ENCODE measurements at places on chromosomes 2 and 18. TPM values are rescaled to one million over a fixed set of nuclear protein-coding genes. Genes with fewer than 3 reads are reported as not detected.

Gene ZBTB7C
- 95.0 TPM for total RNA-seq

Gene MATN3
- 11.4 TPM for total RNA-seq

Gene FOXD4L1
- total RNA-seq, result not detected

Gene REG1B
- 4.1 TPM for total RNA-seq

Gene PIEZO2
- total RNA-seq, result 27.7 TPM

Gene IL1B
- not detected for total RNA-seq

Gene TGFBRAP1
- 20.9 TPM for total RNA-seq

Gene NGEF
- total RNA-seq, result 47.6 TPM

Gene POTEC
- total RNA-seq, result not detected

Gene ZDBF2
- 13.8 TPM for total RNA-seq

Gene AQP12B
- total RNA-seq, result not detected

GRCh38 chr18:63646936-63647335 lies 2.9 kb upstream of the SERPINB4 start:
- DNase-seq, result no peak

DNA sequence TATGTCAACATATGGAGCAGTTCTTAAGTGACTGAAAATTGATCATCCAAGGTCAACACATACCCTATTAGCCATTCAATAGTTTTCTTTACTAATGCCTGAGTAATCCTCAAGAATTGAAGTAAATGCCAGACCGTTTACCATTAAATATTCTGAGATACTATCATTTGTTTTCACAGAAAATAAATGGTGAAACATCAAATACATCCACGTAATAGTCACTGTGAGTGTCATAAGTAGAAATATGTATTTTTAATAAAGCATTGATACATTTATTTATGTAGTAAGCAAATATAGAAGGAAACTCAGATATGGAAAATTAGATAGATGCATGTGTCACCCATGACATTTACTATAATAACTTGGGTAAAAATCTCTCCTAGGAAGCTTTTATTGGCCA lies 927.8 kb upstream of the NRXN1 start:
- no peak for DNase-seq

- no peak for DNase-seq
Observed at GRCh38 chr18:59690996-59691395, 6.2 kb downstream of the CCBE1 start.

- no peak for DNase-seq
Observed at GRCh38 chr18:77210249-77210648, 39.4 kb upstream of the GALR1 start.

- DNase-seq, result no peak
Observed at GRCh38 chr2:105538840-105539239, 140.0 kb upstream of the FHL2 start.

DNA sequence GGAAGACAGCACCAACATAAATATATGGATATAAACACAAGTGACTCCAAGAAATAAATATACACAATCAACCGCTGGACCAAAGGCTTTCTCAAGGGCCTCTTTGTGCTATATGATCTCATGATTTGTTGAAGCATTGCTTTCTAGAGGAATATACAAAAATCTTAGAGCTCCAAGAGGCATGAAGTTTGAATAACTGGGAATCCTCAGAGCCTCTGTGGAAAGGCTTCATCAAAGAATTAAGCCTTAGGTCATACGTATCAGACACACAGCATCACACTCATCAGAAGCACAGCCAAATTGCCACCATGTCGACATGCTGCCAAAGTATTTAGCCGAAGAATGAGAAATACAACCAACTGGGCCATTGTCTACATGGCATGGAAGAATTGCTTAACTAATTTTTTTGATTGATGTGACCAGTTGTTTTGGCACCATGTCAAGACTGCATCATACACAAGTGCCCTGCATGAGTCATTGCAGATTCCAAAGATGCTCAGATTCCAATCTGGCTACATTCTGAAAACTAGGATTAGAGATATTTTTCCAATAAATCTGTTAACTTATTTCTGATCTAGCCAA lies 860.6 kb upstream of the ZEB2 start:
- no peak for DNase-seq

- DNase-seq, result no peak
Observed at GRCh38 chr18:35345950-35346349, 1.7 kb upstream of the ZNF24 start.

GRCh38 chr2:78120275-78120674 lies 598.1 kb upstream of the LRRTM4 start:
- DNase-seq, result no peak

DNA sequence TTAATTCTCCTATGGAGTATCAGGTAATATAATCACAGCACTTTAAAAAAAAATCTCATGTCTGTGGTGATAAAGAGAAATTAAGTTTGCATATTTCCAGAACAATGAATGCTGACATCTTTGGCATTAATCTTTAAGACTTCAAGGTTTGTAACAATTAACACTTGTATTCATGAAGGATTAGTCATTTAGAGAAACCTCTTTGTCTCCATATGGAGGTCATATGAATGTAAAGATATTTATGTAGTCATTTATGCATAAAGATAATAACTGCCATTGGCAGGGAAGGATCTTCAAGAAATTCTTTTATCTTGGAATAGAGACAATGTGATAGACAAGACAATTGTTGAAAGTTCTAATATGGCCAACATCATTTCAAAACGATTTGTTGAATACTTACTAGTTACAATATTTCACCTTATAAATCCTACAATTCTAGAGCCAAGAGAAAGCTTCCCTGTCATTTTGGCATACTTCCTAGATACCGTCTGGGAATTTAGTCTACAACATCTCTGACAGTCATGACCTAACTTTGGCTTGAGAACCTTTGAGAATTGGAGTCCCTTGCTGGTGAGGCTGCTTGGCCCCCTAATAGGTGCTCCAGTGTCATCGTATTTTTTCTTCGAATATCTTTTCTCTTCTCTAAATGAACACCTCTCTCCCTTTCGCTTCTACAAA lies 33.6 kb downstream of the RASGRP3 start:
- DNase-seq, result no peak
